ENCODE measurements at places on chromosomes 2 and 18.

- no peak for DNase-seq
Measured at GRCh38 chr2:120859128-120859527, 123.5 kb downstream of the GLI2 start.

DNA sequence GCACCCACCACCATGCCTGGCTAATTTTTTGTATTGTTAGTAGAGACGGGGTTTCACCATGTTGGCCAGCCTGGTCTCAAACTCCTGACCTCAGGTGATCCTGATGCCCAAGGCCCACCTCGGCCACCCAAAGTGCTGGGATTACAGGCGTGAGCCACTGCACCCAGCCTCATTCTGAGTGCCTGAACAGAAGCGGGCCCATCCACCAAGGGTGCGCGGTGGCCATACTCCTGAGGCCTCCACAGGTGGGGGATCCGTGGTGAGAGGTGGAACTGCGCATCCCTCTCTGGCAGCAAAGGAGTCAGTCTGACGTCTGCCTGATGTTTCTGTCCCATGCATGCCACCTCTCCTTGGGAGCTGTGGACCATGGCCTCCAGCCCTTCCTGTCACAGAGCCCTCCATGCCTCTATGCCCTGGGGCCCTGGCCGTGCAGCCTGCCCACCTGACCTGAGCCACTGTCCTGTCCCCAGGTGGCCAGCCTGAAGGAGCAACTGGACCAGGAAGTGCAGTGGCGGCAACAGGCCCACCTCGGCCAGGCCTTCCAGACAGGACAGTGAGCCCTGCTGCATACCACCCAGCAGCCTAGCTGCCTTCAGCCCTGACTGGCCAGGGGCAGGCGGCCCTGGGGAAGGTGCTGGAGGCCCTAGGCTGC is 7.6 kb upstream of the SNED1 start:
- DNase-seq, result no peak

DNA sequence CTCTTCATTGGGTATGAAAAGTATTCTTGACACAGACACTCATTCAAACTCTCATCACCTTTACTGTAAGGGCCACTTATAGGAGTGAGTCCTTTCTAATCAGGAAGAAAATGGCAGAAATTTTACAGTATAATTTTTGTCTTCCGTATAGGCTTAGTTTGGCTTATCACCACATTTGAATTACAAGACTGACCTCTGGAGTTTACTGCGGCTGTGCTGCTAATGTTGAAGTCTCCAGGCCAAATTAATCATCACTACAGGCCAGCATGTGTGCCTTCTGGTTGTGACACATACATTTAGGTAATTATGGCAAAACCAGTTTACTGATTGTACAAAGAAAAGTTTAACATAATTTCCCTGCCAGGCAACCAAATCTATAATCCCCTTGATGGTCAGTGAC is 753.6 kb upstream of the GCFC2 start:
- DNase-seq, result no peak

GRCh38 chr18:13616525-13617035 is 109.8 kb downstream of the FAM210A start:
- no peak for DNase-seq

GRCh38 chr2:38751596-38752410 is 642 bp upstream of the SRSF7 start:
- no peak for DNase-seq

GRCh38 chr2:240955306-240956170 is 42.9 kb upstream of the SNED1 start:
- DNase-seq, result no peak

DNA sequence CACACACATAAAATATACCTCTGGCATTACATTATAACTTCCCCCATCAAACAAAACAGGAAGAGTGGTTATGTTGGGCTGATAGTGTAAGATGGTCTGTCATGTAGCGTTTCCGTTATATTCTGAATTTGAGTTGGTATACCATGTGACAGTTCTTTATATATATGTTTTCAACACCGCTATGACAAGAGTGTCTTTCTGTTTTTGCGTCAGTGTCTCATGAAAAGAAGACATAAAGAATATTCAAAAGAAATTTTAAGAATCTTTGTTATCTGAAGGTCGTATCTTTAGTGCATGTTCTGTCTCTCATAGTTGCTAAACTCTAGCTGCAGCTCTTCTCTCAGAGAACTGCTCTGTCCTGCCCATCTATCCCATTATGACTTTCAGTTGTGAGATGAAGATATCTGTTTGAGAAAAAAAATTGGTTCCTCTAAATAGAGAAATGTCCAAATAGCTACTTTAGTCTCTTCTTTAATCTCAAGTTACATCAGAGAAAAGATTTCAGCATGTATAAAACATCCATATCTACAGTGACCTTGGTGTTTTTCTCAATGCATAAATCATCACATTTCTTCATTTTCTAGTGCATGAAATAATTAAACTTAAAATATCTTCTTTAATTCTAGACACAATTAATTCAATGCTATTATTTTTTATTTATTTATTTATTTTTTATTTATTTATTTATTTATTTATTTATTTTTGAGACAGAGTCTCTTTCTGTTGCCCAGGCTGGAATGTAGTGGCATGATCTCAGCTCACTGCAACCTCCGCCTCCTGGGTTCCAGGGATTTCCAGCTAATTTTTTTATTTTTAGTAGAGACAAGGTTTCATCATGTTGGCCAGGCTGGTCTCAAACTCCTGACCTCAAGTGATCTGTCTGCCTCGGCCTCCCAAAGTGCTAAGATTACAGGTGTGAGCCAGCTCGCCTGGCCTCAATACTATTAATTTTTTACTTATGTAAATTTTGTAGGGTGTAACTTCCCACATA is 24.3 kb upstream of the PSME4 start:
- no peak for DNase-seq

DNA sequence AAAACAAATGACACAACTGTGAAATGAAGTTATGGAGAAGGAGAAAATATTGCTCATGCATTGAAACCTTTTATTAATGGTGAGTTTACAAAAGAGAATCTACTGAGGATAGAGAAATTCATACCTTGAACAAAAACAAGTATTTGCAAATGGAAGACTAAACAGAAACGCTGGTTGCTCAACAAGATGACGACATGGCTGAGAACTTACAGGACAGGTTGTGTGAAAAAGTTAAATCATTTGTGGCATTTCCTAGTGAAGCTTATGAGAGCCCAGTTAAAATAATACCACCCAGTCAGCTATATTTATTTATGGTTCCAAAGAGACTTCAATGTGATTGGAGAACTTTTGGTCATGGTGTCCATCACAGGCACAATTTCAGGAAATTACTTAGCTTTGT is 148.6 kb upstream of the PKDCC start:
- no peak for DNase-seq

DNA sequence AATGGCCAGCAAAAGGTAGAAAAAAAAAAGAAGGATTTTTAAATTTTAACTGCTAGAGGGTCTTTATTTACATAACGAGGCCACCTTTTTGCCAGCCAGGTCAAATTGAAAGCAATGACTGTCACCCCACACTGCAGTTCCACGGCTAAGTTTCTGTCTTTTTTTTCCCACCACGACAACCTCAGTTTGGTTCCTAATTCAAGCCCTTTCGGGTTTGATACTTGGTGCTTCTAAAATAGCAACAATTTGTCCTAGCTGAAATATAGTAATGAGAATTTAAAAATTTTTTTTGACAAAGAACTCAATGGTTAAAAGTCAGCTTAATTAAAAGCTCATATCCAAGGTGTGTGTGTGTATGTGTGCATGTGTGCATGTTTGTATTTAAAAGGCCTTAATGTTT is 16.4 kb upstream of the NMS start:
- DNase-seq, result no peak

DNA sequence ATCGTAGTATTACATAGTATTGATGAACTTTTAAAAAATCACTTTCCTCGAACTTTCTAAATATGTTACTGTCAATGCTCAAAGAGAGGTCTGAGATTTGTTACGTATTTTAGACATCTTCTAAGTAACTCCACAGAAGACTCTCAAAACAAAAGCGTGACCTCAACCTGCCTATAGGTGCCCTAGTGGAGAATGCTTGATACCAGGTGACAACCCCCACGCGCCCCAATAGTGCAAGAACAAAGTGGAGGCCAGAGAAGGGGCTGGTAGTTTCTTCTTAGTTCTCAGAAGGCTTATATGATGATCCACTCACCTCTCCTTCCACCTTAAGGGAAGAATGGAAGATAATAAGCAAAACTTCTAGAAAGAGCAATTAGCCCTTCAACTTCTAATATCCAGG is 102.6 kb downstream of the ANKRD44 start:
- no peak for DNase-seq

DNA sequence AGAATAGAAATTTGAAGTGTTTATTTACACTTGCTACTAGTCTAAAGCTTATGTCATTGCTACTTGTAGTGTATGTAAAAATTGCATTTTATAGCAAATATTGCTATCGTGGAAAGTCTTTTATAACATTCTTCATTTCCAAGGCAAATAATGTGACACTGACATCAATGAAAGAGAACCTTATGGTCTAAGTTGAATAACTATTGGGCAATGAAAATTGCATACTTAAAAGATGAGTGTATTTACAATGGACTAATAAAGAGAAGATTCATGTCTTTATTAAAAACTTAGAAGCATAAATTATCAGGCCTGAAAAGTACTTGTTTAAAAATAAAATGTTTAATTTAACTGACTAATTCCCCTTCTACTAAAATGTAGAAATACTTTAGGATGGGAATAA is 82.2 kb downstream of the LRP1B start:
- no peak for DNase-seq

GRCh38 chr2:11177871-11178690 is 22.8 kb downstream of the SLC66A3 start:
- DNase-seq, result no peak

DNA sequence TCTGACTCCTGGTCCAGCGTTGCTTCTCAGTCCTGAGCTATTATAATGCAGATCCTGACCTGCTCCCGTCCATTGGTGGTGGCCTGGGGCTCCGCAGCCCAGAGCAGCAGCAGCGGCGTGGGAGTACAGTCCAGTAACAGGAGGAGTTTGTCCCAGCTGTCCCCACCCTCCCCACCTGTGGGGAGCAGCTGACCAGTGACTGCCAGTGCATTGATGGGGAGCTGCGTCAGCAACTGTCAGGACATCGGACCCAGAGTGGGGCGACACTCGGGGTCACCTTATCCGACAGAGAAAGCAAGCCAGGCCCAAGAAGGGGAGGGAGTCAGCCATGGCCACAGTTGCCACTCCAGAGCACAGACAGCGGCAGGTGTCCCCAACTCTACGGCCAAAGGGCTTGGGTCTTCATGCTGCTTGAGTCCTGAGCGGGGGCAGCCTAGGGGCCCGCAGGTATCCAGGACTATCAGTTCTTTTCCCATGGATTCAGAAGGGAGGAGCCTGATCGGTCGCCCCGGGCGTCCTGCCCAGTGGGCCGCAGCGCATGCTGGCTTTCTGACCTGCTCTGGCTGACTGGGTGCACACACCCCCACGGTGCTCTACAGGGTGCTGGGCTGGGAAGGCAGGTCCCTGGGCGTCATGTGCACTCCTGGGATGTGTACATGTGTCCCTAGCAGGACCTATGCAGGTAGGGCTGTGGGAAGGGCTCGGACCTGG is 29.7 kb downstream of the DNMT3A start:
- no peak for DNase-seq

GRCh38 chr2:55952415-55952814 is 28.8 kb upstream of the EFEMP1 start:
- DNase-seq, result no peak

GRCh38 chr2:46123013-46123412 is 174.2 kb upstream of the EPAS1 start:
- DNase-seq, result no peak

GRCh38 chr2:173215316-173215715 is 139.4 kb upstream of the CDCA7 start:
- no peak for DNase-seq

- no peak for DNase-seq
Measured at GRCh38 chr2:99850084-99850710, 292.2 kb downstream of the AFF3 start.

- DNase-seq, result no peak
Measured at GRCh38 chr2:175769200-175769599, 232.9 kb downstream of the LNPK start.

DNA sequence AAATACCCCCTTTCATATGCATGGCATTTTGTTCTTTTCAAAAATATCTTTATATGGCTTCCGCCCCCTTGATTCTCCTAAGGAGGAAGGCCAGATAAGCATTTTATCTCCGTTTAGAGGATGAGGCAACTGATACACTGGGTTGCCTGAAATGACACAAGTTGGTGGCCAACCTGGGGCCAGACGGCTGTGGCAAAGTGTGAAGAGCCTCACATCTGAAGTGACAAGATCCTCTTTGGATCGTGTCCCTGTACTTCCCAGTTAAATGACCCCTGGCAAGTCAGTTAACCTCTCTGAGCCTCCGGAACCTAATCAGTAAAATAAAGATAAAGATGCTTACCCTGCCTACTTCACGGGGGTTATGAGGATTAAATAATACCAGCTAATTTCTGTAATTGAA is 4.6 kb downstream of the SETBP1 start:
- no peak for DNase-seq

DNA sequence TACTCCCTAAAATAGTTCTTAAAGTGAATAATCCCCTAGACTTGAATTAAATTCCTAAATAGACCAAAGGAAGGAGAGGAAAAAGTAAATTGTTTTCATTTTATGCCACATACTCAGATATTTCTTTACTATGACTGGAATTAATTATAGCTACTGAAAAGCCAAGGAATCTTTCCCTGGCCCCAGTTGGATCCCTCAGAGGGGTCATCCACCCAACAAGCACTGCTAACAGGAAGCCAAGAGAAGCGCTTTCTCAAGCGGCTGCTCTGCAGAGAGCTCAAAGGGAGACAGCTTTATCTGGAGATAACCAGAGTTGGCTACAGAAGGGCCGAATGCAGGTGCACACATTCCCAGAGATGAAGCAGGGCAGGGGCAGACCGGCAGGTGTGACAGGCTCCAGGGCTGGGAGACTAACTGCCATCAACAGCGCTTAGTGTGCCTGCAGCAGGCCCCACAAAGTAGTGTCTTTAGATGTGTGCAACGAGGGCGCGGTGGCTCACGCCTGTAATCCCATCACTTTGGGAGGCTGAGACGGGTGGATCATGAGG is 51.1 kb downstream of the POLR1A start:
- DNase-seq, result no peak
